ENCODE measurements at places on chromosomes 11 and 22.

GRCh38 chr22:20101638-20102037 is 14.3 kb upstream of the RANBP1 start:
- no peak for DNase-seq

GRCh38 chr11:86804951-86805350 is 4.6 kb downstream of the PRSS23 start:
- DNase-seq = no peak

GRCh38 chr11:123594188-123594901 is 60.1 kb downstream of the SCN3B start:
- no peak for DNase-seq

DNA sequence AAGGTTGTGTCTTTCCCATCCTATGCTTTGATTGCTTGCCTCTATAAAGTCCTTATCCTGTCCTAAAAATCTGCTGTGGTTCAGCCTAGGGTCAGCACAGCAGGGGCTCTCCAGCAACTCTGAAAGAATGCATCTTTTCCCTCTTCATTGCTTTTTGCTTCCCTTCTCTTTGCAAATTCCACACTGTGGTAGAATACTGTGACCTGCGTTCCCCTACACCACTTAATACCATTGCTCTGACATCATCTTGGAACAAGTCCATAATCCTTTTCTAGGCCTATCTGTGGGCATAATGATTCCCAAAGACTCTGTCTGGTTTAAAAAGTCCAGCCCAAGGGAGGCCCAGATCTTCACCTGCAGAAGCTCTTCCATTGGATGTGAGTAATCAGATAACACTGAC is 177.7 kb downstream of the NAV2 start:
- no peak for DNase-seq

DNA sequence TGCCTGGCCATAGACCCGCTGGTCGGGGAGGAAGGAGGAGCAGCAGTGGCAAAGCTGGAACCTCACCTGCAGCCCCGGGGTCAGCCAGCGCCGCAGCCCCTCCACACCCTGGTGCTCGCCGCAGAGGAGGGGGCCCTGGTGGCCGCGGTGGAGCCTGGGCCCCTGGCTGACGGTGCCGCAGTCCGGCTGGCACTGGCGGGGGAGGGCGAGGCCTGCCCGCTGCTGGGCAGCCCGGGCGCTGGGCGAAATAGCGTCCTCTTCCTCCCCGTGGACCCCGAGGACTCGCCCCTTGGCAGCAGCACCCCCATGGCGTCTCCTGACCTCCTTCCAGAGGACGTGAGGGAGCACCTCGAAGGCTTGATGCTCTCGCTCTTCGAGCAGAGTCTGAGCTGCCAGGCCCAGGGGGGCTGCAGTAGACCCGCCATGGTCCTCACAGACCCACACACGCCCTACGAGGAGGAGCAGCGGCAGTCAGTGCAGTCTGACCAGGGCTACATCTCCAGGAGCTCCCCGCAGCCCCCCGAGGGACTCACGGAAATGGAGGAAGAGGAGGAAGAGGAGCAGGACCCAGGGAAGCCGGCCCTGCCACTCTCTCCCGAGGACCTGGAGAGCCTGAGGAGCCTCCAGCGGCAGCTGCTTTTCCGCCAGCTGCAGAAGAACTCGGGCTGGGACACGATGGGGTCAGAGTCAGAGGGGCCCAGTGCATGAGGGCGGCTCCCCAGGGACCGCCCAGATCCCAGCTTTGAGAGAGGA is 11.9 kb downstream of the TMEM121B start:
- no peak for DNase-seq
